ENCODE measurements at places on chromosomes 5 and 9. TPM values are rescaled to one million over a fixed set of nuclear protein-coding genes. Genes with fewer than 3 reads are reported as not detected.

SCGB3A2 gene
- not detected for total RNA-seq

TRAF1 gene
- 61.7 TPM for total RNA-seq

SWI5 gene
- total RNA-seq: 4.1 TPM

DNA sequence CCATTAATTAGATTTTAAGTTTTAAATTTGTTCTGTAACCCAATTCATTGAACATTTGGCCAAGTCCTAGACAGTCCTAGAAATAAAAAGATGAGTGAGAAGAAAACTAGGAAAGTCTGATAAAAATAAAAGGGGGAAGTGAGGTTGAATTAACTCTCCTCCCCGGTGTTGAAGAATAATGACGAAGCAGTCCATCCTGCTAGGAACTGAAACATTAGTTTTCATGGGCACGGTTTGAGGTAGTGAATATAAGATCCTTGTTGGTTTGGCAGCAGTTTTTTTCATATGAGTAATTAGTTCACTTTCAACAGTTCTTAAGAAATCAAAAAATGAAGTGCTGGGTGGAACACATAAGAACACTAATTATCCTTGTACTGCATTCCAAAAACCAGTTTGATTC, 103.1 kb downstream of the MTREX start:
- H3K4me3 ChIP-seq: no peak overlapping the region
- peaks cover 57% of the 10 kb centered on the region for H3K36me3 ChIP-seq
- H3K27me3 ChIP-seq: no peaks in the 10 kb centered on the region
- DNase-seq: peak; percentile 12

GRCh38 chr5:6734781-6735180, 21.5 kb downstream of the TENT4A start:
- no peak overlapping the region for H3K27ac ChIP-seq
- H3K4me3 ChIP-seq: no peak overlapping the region
- peaks cover 31% of the 10 kb centered on the region for H3K36me3 ChIP-seq
- DNase-seq: no peak
- H3K27me3 ChIP-seq: no peaks in the 10 kb centered on the region
- peaks cover 32% of the 10 kb centered on the region for H3K4me1 ChIP-seq

GRCh38 chr9:69940674-69941073, 103.0 kb upstream of the MAMDC2 start:
- DNase-seq: no peak
- no peak overlapping the region for H3K4me3 ChIP-seq
- no peaks in the 10 kb centered on the region for H3K4me1 ChIP-seq
- H3K36me3 ChIP-seq: no peaks in the 10 kb centered on the region
- H3K27me3 ChIP-seq: peaks cover 3% of the 10 kb centered on the region
- H3K27ac ChIP-seq: no peak overlapping the region
